ENCODE measurements at places on chromosomes 7 and 10.

- no peak for DNase-seq
These were observed 130.0 kb downstream of the THSD7A start for GRCh38 chr7:11701829-11702560.

DNA sequence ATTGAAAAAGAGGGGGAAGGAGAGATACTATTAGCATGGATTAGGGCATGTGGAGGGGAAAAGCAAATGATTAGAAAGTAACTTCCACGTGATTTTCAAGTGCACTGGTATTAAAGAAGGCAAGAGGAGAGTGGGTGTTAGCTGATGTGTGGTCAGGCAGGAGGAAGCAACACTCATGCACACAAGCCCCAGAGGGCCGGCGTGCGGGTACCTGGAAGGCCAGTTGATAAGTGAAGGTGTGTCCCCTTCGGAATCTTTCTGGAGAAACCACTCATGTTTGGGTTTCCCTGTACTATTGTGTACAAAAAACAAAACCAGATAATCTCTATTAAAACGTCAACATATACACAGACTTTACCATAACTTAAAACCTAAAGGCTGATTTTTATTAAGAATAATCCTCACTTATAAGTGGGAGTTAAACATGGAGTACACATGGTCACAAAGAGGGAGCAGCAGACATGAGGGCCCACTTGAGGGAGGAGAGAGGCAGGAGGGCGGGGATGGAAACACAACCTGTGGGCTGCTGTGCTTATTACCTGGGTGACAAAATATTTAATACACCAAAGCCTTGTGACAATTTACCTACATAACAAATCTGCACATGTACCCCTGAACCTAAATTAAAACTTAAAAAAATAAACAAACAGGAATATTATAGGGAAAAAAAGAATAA, 98.9 kb downstream of the SVIL start:
- DNase-seq: no peak

- no peak for DNase-seq
These were observed 595.7 kb downstream of the CCSER2 start for GRCh38 chr10:84924131-84924530.

GRCh38 chr10:93872375-93873158, 21.2 kb upstream of the SLC35G1 start:
- DNase-seq: no peak

DNA sequence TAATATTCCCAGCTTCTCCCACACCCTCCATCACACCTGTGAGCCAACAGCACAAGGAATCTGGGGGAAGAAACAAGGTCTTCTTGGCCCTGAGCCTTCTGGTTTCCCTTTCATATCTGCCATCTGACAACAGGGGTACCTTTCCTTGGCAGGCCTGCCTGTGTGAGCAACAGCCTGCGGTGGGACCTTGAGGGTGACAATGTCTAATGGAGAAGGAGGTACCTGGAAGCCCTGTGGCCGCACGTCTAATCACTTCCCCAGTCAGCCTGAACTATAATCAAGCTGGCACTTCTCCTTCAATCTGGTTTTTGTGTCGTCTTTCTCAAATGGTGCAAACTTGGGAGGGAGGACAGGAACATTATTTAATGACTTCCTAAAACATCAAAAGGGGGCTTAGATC, 41.2 kb downstream of the NRCAM start:
- DNase-seq: no peak

GRCh38 chr10:7545261-7545660, 121.5 kb downstream of the ITIH5 start:
- no peak for DNase-seq

DNA sequence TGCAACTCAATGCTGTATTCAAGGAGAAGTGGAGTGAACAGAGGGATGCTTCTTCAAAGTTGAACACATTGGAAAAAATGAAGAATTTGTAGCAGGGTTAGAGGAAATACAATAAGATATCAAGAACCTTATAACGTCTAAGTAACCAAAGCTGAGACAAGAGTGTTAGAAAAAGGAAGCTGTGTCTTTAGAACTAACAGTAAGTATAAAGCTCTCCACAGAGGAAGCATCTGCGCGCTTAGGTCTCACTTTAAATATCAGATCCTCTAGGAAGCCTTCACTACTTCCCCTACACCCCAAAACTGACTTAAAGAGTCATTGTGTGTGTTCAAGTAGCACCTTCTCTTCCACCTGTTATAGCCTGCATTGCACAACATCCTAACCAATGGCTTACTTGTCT, 43.0 kb downstream of the CH25H start:
- no peak for DNase-seq

GRCh38 chr7:98210513-98211220, 572 bp upstream of the BHLHA15 start:
- DNase-seq: no peak

- DNase-seq: no peak
These were observed 47.0 kb upstream of the MYL10 start for GRCh38 chr7:101676062-101676598.

- no peak for DNase-seq
These were observed 708.0 kb downstream of the LRMDA start for GRCh38 chr10:76139431-76139830.

GRCh38 chr7:149879766-149880637, 6.2 kb downstream of the ATP6V0E2 start:
- DNase-seq: no peak

DNA sequence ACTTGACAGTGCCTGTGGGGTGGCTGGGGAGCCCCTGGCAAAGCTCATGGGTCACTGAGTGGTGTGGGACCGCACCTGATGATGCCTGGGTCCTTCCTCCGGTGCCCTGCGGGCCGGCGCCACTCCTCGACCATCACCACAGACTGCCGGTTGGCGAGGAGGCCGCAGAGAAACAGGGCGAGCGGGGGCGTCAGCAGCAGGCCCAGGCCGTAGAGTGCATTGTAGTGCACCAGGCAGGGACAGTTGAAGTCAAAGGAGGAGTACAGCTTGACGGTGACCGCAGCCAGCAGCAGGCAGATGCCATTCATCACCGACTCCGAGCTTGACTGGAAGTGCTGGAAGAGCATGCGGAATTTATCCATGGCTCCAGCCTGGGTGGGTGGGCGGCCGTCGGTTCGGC, 369 bp downstream of the CALHM3 start:
- DNase-seq: no peak

DNA sequence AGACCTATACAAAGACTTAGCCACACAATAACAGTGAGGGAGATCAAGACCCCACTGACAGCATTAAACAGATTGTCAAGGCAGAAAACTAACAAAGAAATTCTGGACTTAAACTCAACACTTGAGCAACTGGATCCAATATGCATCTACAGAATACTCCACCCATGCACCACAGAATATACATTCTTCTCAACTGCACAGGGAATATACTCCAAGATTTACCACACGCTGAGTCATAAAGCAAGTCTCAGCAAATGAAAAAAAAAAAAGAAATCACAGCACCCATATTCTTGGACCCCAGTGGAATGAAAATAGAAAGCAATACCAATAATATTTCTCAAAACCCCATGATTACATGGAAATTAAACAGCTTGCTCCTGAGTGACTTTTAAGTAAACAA, 680.2 kb downstream of the PCDH15 start:
- no peak for DNase-seq

DNA sequence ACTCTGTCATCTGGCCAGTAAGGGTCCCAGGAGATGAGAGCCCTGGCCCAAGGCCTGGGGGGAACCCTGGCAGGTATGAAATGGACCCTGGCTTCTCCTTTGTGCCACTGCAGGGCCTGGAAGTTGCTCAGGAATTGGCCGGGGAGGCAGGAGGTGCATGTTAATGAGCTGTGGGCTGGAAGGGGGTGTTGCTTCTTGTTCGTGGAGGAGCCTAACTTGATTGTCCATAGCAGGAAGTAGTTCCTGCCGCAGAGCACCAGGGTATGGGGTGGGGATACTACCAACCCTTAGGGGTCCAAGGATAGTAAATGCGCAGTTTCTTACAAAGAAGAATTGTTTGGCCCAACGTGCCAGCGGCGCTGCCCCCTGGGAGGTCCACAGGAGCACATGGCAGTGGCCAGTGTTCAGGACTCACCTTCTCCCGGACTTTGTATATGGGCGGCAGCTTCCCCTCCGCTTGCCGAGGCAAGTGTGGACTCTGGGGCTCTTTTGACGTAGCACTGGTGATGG, 21.5 kb downstream of the TEX36 start:
- DNase-seq: no peak

DNA sequence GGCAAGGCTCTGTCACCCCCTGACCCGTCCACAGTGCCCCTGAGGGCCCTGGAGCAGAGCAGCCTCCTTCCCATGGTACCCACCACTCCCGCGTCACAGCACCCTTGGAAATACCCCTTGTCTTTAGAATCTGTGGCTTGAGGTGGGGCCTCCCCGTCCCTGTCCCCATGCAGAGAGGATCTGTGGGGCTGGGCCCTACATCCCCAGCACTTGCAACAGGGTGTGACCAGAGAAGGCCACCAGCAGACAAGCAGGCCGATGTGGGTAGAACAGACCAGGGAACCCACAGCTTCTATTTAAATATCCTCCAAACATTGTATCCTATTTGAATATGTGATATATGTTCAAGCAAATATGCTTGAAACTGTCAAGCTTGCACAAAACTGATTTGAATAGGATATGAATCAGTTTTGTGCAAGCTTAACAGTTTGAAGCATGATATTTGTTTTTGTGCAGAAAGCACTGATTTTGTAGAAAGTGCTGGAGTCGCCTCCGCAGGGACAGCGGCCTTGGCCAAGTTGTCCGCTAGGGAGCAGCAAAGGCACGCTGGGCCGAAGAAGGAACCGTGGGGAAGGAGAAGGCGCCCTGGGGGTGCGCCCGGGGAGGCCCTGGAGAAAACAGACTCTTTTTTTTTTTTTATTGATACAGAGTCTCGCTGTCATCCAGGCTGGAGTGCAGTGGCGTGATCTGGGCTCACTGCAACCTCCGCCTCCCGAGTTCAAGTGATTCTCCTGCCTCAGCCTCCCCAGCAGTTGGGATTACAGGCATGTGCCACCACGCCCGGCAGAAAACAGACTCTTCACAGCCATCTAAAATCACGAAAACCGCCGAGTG, 2.2 kb downstream of the CFAP46 start:
- DNase-seq: no peak

- DNase-seq: no peak
These were observed 67.7 kb downstream of the COL13A1 start for GRCh38 chr10:69869291-69869961.

GRCh38 chr7:74202841-74203556, 6.8 kb upstream of the LAT2 start:
- DNase-seq: no peak

DNA sequence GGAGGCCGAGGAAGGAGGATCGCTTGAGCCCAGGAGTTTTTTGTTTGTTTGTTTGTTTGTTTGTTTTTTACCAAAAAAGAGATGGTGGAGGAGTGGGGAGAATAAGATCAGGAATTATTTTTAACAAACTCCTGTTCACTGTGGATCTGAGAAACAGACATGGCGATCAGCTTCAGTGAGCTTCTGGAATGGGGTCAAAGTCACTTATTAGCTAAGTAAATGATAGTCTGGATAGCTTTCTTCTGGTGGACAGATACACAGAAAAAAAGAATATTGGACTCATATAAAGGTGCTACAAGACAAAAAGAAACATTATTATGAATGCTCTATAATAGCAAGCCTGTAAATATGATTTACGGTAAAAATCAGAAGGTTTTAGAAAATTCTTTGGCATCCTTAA, 85.1 kb downstream of the POU6F2 start:
- DNase-seq: no peak

GRCh38 chr7:141696348-141696747, 5.6 kb downstream of the DENND11 start:
- no peak for DNase-seq

DNA sequence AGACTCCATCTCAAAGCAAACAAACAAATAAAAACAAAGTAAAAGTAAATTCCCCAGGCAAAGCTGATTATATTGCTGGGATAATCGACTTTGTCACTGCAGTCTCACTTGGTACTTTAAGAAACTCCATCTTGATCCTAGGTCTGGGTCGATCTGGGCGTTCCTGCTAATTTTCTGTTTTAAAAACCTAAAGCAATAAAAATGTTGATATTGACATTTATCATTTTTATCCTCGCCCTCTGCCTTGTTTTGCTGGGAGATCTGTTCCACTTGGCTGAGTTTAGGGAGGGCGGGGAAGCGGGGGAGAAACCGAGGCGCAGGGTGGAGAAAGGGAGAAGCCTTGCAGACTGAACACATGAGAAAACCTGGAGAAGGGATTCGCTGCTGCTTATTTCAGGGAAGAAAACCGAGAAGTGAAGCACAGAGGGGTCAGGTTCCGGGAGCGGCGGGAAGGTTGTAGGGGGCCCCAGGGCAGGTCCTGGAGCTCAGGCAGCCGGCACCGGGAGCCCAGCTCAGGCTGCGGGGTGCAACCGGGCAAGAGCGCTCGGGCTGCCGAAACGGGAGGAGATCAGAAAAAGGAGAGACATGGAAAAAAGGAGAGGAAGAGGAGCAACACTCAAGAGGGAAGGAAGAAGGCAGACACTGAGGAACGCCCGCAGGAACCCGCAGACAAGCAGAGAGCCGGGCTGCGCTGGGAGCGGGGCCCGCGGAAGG, 27.3 kb upstream of the KMT2C start:
- no peak for DNase-seq

GRCh38 chr7:156558198-156558597, 82.4 kb upstream of the RNF32 start:
- no peak for DNase-seq

- DNase-seq: no peak
These were observed 137.5 kb upstream of the FZD1 start for GRCh38 chr7:91126762-91127161.

- no peak for DNase-seq
These were observed 10.4 kb downstream of the ZNF365 start for GRCh38 chr10:62384447-62385081.

GRCh38 chr7:99438573-99439480, at the start of the genes CPSF4 and PTCD1:
Gene CPSF4, plus strand, starts transcription at chr7:99438943. Its CDS starts 140 bp downstream, at chr7:99439083.
Gene PTCD1, minus strand, starts transcription at chr7:99438798. Its CDS starts 3,556 bp downstream, at chr7:99435242.
- DNase-seq: peak; percentile 82

GRCh38 chr7:79051915-79052314, 401.6 kb downstream of the MAGI2 start:
- DNase-seq: no peak

GRCh38 chr7:12091231-12091630, 119.9 kb upstream of the TMEM106B start:
- DNase-seq: no peak

GRCh38 chr10:35640951-35641675, 983 bp downstream of the FZD8 start:
- DNase-seq: no peak
